ENCODE measurements at places on chromosomes 3 and 15.

DNA sequence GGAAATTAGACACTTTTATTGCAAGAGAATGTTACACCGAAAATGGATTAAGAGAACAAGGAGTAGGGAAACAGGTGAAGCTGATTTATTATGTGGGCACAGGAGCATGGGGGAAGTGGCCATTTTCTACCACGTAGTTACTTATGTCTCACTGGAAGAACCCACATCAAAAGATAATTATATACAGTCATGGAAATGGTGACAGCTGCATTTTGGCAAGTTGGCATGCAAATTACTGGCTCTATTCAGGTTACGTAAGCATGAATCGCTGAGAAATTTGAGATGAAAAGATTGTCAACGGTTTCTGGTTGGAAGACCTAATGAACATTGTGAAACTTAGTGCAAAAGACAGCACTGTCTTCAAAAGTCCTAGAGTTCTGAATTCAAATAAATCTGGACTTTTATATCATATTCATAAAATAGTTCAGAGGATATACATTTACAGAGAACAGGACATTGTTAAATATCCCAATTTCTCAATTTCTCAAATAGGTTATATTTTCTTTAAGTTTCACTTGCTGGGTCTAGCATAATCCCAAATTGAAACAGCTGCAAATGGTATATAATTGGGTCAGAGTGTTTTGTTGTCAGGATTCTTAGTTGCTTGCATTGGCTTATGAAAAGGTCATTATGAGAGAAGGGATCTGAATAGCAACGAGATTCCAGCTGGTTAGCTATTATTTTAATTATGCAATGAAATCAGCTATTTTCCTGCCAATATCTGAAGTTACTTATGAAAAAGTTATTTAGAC, 567.8 kb downstream of the ZPLD1 start:
- DNase-seq = no peak

DNA sequence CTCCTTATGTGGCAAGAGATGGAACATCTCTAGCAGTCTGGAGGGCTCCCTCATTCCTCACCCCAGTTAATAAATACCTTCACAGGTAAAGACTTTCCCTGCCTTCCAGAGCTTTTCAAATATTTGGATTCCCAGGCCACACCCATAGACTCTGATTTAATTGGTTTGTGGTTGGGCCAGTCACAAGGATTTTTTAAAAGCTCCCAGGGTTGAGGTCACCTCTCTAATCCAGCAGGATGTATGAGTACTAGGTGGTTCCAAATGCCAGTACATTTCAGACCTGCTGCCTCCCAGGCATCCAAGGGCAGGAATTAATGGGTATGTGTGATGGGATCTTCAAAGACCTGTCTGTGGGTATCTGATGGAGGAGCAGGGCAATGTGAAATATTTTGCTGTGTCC, 312.8 kb downstream of the CLSTN2 start:
- no peak for DNase-seq

DNA sequence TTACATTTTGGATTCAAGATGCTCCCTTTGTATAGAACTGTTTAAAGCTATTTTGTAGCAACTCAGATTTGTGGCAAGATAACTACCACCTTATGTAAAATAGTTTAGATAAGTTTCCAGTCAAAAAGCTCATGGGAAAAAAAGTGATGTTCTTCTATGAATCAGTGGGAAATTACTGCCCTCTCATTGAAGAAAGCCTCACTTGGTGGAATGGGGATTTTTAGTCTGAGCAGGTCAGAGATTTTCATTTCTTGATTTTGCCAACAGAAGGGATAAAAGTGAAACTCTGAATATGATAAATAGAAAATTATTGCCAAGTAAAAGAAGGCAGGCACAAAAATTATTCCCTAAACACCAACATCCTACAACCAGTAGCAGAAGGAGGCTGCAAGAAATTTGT, 25.8 kb upstream of the CSTA start:
- no peak for DNase-seq

GRCh38 chr3:12196684-12197083, 38.0 kb upstream of the TIMP4 start:
- no peak for DNase-seq

DNA sequence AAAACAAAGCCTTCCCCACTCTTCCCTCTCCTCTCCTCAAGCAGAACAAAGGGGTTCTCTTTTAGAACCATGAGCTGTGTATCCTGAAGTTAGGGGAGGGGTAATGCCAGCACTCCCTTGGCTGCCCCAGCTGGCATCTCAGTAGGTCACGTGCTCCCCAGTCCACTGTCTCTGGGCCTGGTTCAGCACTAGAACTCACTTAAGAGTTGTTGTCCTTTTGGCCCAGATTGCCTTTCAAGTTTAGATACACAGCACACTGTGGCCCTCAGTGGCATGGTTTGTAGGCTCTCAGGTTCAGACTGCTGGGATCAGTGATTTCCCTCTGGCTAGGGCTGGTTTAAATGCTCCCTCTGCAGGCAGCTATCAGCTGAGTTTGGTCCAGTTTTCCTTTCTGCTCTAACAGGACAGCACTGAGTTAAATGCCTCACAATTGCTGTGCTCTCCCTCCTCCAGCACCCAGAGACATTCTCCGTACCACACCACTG, 188.4 kb upstream of the ST8SIA2 start:
- DNase-seq = no peak

- DNase-seq = no peak
These were observed 68.1 kb downstream of the ATP10A start for GRCh38 chr15:25795061-25795460.

DNA sequence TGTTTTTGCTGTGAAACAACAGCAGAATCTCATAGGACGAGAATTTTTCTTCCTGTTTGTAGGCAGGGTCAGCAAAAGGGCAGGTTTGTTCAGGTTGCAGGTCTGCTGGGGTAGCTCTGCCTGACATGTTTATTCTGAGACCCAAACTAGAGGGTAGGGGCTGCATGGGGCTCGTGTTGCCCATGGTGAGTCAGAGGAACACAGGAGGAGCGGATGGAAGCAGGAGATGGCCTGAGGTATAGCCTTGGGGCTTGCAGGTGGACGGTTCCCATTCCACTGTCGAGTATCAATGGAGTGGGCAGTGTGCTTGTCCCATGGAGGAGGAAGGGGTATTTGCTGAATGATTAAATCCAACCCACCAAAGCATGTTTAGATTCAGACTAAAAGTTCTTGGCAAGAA, 138.9 kb downstream of the APBA2 start:
- no peak for DNase-seq
